Gastroesophageal sphincter (tissue), 4 donors: ENCODE measurements at places on chromosomes 2 and 18. TPM values are rescaled to one million over a fixed set of nuclear protein-coding genes. Genes with fewer than 3 reads are reported as not detected.

The UXS1 gene
- 49.0 TPM for total RNA-seq

The CNTNAP5 gene
- not detected for total RNA-seq

The SLC4A3 gene
- total RNA-seq: 12.6 TPM

The UGT1A4 gene
- 0.13 TPM for total RNA-seq

The CFC1 gene
- not detected for total RNA-seq

- no peak for ATAC-seq
- H3K36me3 ChIP-seq: no peaks in the 10 kb centered on the region
- no peaks in the 10 kb centered on the region for H3K4me1 ChIP-seq
- H3K4me3 ChIP-seq: no peak overlapping the region
- H3K27me3 ChIP-seq: peaks cover 61% of the 10 kb centered on the region
- no peak overlapping the region for H3K27ac ChIP-seq
Observed at GRCh38 chr2:240206630-240207029, 66.2 kb upstream of the OTOS start.

- ATAC-seq: no peak
- H3K27me3 ChIP-seq: no peaks in the 10 kb centered on the region
- no peak overlapping the region for H3K4me3 ChIP-seq
- H3K4me1 ChIP-seq: no peaks in the 10 kb centered on the region
- H3K27ac ChIP-seq: no peak overlapping the region
Observed at GRCh38 chr18:41077076-41077475, 878.0 kb upstream of the PIK3C3 start.

DNA sequence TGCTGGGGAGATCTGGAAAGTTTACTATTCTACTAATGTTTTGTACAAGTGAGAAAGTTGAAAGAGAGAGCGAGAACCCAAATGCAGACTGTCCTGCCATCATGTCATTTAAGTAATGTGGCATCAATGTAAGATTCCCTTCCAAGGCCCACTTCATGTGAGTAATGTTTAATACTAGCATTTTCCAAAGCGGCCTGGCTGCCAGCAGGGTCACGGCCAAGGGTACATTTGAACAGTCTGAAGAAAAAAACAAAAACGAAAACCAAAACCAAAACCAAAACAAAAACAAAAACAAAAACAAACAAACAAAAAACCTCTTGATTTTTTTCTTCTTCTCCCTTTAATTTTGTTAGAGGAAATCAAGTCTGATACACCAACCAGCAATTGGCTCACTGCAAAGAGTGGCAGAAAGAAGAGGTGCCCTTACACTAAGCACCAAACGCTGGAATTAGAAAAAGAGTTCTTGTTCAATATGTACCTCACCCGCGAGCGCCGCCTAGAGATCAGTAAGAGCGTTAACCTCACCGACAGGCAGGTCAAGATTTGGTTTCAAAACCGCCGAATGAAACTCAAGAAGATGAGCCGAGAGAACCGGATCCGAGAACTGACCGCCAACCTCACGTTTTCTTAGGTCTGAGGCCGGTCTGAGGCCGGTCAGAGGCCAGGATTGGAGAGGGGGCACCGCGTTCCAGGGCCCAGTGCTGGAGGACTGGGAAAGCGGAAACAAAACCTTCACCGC, 2.2 kb downstream of the HOXD10 start:
- peaks cover 100% of the 10 kb centered on the region for H3K27me3 ChIP-seq
- H3K4me3 ChIP-seq: no peak overlapping the region
- H3K36me3 ChIP-seq: no peaks in the 10 kb centered on the region
- H3K4me1 ChIP-seq: peaks cover 14% of the 10 kb centered on the region
- ATAC-seq: no peak
- no peak overlapping the region for H3K27ac ChIP-seq

DNA sequence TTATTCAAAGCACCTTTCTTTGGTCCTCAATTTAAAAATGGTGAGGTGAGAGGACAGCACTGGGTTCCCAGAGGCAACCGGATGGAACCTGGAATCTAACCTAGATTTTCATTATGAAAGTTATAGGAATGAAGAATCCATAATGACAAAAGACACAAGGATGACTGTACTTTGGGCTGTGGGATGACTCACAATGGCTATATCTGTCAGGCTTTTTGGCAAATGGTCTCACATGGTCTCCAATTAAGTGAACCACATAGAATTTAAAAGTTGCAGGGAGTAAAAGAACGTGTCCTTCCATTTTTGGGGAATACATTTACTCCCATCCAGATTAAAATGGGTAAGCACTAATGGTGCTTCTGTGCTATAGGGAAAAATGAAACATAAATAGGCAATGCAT, 31.8 kb upstream of the LYPD1 start:
- no peak for ATAC-seq
- no peak overlapping the region for H3K27ac ChIP-seq
- no peaks in the 10 kb centered on the region for H3K4me1 ChIP-seq
- H3K27me3 ChIP-seq: no peaks in the 10 kb centered on the region
- no peaks in the 10 kb centered on the region for H3K36me3 ChIP-seq
